ENCODE measurements at places on chromosomes 2 and 18.

DNA sequence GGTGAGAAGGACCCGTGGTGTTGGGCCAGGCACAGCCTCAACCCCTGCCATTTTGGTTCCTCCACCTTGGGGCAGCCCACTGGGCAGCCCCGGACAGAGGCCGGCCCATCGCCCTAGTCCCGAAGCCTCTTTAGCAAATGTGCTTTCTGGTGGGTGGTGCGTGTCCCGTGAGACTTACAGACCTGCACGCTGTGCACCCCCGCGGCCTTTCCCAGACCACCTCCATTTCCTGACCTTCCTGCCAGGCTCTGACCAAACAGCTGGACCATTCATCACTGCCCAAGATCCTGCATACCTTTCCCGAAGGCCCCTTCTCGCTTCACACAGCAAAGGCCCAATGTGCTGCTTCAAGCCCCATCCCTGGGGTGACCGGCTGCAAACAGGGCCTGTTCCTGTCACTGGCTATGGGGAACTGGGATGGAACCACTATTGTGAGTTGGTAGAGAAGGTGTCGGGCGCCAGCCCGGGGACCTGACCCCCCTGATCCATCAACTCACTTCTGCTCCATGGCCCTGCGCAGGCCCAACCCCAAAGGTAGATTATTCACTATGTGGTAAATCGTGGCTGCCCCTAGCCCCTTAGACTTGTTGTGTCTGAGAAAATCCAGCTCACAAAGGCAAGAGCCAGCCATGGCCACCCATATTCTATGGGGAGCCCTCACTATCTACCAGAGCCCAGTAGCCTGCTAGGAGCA lies 341.0 kb downstream of the EIPR1 start:
- DNase-seq = no peak

GRCh38 chr2:173145454-173145853 lies 69.8 kb downstream of the MAP3K20 start:
- DNase-seq = no peak

DNA sequence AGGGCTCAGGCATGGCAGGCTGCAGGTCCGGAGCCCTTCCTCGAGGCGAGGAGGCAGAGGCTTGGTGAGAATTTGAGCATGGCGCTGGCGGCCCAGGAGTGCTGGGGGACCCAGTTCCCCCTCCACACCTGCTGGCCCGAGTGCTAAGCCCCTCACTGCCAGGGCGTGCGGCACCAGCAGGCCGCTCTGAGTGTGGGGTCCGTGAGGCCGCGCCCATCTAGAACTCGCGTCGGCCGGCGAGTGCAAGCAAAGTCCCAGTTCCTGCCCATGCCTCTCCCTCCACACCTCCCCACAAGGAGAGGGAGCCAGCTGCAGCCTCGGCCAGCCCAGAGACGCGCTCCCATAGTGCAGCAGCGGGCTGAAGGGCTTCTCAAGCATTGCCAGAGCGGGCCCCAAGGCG lies 233.0 kb downstream of the PIEZO2 start:
- DNase-seq = no peak

DNA sequence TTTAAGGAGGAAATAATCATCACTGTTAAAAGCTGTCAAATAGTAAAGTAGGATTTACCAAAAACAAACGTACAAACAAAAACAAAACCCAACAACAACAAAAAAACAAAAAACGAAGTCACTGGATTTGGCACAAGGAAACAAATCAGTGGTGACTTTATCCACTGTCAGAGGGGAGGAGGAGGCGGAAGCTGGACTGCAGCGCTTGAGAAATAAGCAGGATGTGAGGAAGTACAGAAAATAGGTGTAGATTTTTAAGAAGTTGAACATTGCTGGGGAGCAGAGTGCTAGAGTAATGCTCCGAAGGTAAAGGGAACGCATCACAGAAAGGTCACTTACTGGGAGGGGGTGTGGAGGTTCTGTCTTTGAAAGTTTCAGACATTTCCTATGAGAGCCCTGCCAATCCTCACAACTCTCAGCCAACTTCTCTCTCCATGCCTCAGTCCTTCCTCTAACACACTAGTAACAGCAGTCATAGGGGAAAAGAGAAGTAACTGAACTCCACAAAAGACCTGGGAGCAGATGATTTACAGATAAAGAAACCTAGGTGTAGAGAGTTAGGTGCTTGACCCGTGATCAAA lies 220.2 kb upstream of the SMAD7 start:
- DNase-seq = no peak

DNA sequence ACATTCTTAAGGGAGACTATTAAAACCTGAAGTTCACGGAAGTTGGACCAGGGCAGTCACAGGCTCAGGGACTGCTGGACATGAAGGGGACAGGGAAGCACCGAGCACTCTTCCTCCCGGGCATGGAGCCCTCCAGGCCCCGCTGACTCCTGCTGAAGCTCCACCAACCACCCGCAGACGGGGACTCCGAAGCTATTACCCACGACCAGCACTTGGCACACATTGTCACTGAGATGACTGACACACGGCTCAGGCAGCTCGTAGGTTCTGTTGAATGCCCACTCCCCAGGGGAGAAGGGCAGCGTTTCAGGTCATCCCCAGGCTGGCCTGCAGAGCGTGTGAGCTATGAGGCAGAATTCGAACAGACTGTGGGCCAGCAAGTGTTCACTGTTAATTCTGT lies 234.8 kb downstream of the NDUFA10 start:
- no peak for DNase-seq

DNA sequence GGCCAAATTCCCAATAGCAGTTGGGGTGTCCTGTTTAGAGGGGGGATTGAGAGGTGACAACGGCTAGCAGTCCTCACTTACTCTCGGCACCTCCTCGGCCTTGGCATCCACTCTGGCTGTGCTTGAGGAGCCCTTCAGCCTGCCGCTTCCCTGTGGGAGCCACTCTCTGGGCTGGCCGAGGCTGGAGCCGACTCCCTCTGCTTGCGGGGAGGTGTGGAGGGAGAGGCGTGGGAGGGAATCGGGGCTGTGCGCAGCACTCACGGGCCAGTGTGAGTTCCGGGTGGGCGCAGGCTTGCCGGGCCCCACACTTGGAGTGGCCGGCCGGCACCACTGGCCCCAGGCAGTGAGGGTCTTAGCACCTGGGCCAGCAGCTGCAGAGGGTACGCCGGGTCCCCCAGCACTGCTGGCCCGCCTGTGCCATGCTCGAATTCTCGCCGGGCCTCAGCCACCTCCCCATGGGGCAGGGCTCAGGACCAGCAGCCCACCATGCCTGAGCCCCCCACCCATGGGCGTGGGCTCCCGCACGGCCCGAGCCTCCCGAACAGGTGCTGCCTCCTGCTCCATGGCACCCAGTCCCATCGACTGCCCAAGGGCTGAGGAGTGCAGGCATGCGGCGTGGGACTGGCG lies 705.9 kb upstream of the ZNF804A start:
- DNase-seq = no peak

GRCh38 chr2:223054193-223054781 lies 2.3 kb downstream of the KCNE4 start:
- DNase-seq = no peak

DNA sequence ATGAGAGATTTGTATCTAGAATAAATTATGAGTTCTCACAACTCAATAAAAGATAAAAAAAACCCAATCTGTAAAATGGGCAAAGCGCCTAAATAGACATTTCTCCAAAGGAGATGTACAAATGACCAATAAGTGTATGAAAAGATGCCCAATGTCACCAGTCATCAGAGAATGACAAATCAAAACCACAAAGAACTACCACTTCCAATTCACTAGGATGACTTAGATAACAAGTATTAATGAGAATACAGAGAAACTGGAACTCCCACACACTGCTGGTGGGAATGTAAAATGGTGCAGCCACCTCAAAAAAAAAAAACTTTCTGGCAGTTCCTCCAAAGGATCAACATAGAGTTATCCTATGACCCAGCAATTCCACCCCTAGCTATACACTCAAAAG lies 17.4 kb upstream of the COL6A3 start:
- peak; percentile 59 for DNase-seq

DNA sequence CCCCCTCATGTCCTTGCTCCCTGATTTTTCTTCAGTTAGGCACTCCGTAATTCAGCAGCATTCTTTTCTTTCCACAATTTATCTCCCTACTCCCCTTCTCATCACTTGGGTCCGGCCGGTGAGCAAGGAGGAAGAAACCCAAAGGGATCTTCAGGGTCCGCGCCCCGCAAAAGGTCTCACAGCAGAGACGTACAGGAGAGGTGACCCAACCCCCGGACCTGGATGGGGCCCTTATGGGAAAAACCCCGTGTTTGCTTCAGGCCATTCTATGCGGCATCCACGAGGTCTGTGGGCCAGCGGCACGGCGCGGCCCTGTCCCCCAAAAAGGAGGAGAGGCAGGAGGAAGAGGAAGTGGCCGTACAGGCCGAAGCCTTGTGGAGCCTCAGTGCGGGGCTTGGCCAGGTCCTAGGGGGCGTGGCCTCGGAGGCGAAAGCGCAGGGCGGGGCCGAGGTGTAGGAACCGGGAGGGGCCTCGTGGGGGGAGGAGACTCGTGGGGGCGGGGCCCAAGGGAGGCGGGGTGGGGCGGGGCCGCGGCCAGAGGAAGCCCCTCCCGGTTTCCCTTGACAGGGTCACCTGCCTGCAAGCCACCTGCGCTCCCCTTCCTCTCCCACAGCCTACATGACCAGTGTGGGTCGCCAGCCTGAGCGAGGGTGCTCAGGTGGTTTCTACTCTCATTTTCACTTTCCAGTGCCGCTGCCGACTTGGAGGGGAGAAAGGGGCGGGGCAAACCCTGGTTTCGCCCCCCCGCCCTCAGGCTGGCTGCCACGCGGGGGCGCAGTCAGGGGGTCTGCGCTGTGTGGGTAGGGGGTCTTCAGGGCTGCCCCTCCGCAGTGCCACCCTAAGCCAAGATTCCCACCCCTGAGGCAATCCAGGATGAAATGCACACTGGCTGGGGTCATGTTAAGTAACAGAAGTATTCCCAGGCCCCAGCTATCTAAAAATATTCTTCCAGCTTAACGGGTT lies 156.4 kb upstream of the XPO1 start:
- DNase-seq = peak; percentile 85

- DNase-seq = no peak
These were observed 18.9 kb downstream of the TTR start for GRCh38 chr18:31610286-31611205.
